Stimulated activated CD8-positive, alpha-beta memory T cell treated with anti-CD3 and anti-CD28 coated beads, Interleukin-15, amount 100 ng/mL, for 4 hours (primary cell): ENCODE measurements at places on chromosomes 12 and 14.

DNA sequence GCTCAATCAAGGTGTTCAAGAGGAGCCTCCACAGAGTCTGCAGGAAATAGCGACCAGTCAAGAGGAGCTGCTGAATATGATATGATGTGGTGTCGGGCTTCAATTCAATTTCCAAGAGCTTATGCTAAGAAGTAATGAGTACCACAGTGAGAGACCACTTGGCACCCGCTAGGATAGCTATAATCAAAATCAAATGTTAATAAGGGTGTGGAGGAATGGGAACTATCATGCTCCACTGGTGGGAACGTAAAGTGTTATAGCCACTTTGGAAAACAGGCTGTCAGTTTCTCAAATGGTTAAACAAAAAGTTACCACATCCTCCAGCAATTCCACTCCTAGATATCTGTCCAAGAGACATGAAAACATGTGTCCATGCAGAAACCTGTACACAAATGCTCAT, 6.7 kb downstream of the POLR3B start:
- DNase-seq, result no peak

DNA sequence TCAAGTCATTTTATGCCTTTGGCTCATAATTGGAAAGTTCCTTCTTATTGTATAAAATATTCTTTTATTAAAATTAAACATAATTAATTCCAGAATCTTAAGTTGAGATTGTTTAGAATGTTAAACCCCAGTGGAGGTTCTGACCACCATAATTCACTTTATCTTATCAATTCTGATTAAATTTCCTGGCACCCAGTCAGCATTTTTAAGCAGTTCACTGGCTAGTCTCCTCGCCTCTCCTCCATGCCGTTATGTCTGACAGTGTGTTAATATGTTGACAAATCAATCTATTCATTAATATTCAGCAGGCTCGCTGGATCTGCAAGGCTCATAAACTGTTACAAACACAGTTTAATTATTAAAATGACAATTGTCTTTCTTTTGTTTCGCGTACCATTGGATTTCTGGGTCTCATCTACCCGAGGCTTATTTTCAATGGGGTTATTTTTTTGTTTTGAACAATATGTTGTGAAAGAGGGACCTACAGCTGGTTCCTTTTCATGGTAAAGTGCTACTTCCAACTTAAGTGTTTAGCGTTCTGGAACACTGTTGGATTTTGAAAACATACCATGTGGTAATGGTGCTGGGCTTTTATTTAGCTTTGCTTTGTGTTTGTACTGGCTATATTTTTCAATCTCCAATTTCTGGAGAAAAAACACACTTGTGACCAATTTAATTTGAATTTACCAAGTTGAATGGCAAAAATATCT, 339.7 kb downstream of the PRKD1 start:
- no peak for DNase-seq

DNA sequence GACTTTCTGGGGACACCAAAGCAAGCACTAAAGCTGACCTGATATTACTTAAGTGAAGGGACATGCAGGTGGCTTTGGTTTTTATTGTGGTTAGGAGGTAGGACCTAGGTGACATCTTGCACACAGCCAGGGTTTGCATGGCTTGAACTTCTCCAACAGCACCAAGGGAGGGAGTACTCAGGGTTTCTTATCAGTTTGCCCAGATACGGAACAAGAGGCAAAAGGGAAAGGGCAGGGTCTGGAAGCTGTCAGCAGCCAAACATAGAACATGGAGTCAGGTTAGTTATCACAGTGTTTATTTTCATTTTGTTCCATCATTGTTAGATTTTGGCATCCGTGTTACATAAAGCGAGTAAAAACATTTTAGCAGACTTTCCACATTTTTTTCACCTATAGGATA, 186.3 kb upstream of the CLEC14A start:
- DNase-seq, result no peak

DNA sequence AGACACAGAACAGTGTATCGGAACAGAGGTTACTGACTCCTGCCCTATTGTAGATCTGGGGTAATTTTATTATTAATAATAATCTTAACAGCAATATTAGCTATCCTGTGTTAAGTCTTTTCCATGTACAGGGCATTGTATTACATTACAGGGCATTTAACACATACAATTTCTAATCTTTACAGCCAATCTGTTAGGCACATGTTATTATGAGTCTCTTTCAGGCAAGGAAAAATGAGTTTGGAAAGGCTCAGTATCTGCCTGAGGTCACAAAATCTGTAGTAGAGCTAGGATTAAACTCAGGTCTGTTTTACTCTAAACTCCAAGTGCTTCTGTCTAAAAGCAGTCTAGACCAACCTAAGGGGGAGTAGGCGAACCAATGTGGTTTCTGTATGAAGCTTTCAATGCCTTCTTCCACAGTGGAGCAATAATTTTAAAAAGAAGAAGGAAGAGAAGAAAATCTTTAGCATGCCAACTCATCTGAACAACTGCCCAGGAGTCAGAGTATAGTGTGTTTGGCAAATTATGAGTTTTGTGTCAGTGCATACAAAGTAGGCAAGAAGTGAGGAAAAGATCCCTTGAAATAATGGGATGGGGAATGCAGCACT, 192.6 kb downstream of the CHST11 start:
- no peak for DNase-seq

DNA sequence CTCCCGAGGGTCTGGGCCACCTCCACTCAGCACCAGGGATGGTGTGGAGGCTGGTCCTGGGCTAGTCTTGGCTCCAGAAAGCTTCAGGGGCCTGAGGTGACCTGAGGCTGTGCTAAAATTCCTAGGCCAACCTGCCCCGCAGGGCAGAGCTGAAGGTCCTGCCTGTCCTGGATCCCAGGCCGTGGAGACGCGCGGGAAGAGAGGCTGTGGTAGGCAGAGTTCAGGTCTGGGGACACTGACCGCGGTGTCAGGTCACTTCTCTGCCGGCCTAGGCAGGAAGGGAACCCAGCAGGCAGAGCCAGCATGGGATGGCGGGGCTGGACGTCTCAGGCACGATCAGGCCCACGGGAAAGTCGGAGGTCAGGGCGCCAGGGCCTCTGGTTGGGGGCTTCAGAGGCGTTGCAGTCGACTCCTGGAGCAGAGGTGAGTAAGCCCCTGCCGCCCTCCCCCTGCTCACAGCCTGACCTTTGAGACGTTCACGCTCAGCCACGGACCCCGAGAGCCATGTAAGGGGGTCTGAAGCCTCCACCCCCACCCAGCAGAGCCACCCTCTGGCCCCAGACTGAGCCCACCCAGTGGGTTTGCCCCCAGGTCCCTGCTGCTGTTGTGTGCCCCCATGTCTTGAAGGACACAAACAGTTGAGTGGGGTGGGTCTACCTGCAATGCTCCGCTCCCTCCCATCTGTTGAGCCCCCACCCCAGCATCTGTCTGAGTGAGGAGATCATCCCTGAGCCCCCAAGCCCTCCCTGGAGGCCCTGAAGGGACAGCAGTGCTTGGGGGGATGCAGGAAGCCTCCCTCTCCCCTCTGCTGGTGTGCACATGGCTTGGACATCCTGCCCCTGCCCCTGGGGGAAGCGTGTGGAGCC, 142.7 kb downstream of the KIF26A start:
- DNase-seq, result no peak

DNA sequence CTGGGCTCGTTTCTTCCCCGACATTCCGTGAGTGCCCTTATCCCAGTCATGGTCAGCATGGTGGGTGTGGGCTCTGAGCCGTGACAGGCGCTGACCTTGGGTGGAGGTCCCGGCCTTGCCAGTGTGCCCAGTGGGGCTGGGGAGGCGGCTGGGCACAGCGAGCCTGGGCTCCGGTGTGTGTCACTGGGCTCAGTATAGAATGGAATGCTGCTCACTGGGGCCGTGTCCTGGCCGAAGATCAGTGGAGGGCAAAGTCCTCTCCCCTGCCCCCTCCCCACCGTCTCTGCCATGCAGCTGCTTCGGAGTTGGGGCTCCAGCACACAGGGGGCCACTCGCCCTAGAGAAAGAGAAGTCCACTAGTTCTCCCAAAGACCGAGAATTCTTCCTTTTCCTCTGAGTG, 164.4 kb downstream of the TSPAN9 start:
- no peak for DNase-seq

- no peak for DNase-seq
Measured at GRCh38 chr12:63103494-63104131, 47.4 kb downstream of the AVPR1A start.

DNA sequence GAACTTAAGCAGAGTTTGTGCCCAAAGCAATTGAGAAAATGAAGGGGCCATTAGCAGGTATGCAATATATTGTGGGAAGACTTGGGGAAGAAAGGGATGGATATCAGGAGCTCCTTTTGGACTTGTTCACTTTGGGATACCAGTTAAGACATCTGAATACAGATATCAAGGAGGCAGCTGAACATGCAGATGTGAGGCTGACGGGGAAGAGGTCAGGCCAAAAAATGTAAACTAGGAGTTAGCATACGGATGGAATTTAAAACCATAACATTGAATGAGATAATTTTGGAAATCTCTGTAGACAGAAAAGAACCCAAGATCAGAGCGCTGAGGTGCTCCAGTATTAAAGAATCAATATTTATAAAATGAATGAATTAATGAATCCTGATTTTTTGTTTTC, 53.4 kb downstream of the OSBPL8 start:
- DNase-seq, result no peak

DNA sequence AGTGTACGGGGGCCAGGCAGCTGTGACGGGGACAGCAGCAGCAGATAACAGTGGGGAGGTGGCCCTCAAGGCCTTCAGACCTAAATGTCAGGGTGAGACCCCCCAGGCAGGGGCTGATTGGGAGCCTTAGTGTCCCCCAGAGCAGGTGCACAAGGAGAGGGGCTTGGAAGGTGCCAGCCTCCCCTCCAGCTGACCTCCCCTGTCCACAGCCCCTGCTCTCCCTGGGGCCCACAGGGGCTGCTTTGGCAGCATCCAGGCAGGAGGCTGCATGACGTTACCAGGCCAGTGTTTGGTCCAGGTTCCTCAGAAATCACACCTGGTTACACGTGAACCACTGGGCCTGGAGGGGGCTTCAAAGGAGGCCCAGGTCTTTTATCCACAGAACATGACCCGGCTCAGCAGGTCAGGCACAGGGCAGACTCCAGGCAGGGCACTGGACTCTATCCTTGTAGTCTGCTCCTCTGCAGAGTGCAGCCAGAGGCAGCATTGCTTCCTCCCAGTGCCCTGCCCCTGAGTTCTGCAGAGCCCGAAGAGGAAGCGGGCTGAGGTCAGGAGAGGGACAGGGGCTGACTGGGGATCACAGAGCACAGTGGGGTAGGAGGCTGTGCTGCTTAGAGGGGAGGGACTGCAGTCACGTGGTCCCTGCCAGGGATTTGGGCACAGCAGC, 2.6 kb upstream of the TRMT61A start:
- no peak for DNase-seq

GRCh38 chr12:95836630-95837239, 22.0 kb upstream of the SNRPF start:
- no peak for DNase-seq

GRCh38 chr14:93712838-93713724, 75.2 kb downstream of the PRIMA1 start:
- no peak for DNase-seq
